ENCODE measurements at places on chromosomes 12 and 14. TPM values are rescaled to one million over a fixed set of nuclear protein-coding genes. Genes with fewer than 3 reads are reported as not detected.
A peak's percentile ranks its signal among the peaks of the same experiment; 100 is the strongest.

- no peak for DNase-seq
These were observed 172.4 kb upstream of the GRIN2B start for GRCh38 chr12:14153803-14154202.

DNA sequence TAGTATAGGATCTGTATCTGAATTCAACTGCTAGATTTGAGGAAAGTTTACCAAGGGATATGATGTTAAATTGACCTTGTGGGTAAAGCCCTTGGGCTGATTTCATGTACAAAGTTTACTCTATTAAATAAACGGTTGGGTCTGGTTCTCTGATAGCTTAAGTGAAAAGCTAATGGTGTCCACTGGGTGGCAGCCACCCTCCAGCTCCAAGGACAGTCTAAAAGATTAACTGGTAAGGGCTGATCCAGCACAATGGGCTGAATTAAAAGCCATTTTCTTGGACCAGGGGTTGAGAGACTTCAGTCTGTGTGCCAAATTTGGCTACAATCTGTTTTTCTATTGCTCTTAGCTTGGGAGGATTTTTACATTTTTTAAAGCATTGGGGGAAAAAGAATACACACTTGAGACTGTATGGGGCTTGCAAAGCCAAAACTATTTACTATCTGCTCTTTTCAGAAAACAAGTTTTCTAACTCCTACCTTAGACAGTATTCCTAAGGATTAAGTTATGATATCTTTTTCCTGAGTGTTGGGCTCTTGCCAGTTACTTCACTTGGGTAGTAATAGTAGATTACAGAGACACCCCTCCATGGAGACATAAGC, 116.5 kb downstream of the GPHN start:
- DNase-seq: peak; percentile 77

GRCh38 chr14:83991666-83992065, 1538.3 kb upstream of the FLRT2 start:
- DNase-seq: no peak

- DNase-seq: no peak
These were observed 1.2 kb upstream of the HVCN1 start for GRCh38 chr12:110690127-110690430.

DNA sequence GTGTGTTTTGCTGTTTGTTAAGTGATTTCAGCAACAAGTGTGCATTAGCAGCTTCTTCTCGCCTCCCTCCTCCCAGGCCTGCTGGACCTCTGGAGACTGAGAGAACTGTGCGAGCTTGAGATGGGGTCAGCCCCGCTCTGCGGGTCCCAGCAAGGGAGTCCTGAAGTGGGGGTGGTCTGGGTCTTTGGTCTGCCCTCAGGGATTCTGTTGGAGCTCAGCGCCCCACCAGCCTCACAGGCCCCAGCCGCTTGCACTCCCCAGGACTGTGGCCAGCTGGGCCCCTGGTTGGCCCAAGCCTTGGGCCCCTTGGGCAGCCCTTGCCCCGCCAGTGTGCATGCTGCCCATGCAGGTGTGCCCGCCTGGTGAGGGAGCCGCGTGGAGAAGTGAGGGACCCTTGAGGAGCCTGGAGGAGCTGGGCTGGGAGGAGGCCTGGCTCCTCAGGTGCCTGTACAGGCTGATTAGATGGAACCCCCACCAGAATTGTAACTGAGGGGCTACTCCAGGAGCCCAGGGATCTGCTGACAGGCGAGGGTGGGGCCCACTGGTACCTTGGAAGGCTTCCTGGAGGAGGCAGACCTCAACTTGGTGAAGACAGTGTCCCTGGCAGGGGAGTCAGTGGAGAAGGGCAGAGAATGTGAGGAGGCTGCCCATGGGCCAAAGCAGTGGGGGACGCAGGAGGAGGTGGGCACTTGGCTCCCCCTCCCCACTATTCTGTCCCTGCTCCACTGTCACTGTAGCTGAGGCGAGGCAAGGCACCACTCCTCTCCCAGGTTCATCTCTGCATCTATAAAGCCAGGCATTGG, 56.7 kb downstream of the BEGAIN start:
- DNase-seq: no peak

GRCh38 chr12:98635657-98636323, 8.8 kb downstream of the IKBIP start:
- peak; percentile 56 for DNase-seq

DNA sequence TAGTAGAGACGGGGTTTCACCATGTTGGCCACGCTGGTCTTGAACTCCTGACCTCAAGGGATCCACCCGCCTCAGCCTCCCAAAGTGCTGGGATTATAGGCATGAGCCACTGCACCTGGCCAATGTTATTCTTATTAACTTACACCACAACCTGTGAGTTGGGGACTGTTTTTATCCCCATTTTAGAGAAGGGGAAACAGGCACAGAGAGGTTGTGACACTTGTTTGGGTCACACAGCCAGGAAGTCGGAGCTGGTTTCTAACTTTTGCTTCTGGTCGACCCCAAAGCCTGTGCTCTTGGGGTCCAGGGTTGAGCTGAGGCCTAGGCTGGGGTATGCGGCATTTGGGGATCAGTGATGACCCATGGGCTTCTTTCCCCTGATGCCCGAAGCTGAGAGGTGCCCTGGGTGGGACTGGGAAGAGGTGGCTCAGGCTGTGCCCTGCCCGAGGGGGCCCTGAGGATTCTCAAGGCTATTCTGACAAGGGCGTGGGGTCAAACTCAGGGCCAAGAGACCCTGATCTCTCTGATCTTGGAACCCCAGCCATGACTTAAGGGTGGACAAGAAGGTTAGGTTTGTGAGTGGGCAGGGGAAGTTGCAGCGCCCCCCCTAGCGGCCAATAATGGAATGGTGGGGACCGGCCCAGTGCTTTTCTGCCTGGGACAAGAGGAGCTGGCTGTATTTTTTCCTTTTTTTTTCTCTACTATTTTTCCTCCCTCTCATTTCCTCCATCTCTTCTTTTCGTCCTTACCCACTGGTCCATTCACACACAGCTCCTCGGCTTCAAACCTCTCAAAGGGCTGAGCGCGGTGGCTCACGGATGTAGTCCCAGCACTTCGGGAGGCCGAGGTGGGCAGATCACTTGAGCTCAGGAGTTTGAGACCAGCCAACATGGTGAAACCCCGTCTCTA, 3.0 kb downstream of the SDSL start:
- peak; percentile 61 for DNase-seq

GRCh38 chr14:55348766-55349453, 62.7 kb downstream of the ATG14 start:
- DNase-seq: no peak

DNA sequence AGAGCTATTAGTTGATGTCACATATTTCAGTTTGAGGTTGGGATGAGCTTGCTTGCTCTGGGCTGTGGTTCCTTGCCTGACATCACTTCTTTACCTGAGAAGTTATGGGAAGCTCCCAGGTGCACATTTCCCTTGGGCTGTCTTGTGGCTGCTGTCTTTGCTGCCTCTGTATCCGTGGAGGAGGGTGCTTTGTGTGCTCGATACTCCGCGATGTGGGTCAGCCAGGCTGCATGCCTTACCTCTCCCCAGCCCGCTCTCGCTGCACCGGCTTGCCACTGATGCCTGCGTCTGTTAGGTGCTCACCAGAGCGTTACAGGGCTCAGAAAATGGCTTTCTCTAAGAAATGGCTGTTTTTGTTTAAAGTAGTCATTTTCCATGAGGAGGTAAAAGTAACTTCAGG, 19.6 kb downstream of the PELI2 start:
- no peak for DNase-seq

- peak; percentile 39 for DNase-seq
These were observed 98.6 kb downstream of the NT5DC3 start for GRCh38 chr12:103742349-103742932.

DNA sequence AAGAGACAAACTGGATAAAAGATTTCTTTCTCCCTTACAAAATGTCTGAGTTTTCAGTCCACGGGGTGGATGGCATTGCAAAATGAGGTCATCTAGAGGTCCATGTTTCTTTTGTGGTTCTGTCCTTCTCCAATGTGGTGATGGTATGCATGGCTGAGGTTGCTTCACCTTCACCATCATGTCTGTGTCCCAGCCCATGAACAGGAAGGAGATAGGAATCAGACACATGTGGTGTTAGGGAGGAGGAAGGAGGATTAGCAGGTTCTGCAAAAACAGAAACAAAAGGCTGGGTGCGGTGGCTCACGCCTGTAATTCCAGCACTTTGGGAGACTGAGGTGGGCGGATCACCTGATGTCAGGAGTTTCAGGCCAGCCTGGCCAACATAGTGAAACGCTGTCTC, 11.0 kb upstream of the AEBP2 start:
- peak; percentile 13 for DNase-seq

GRCh38 chr12:242496-242895, 20.1 kb downstream of the SLC6A13 start:
- no peak for DNase-seq

GRCh38 chr14:54362089-54362504, 34.7 kb upstream of the CDKN3 start:
- no peak for DNase-seq

- DNase-seq: no peak
These were observed 64.1 kb upstream of the AP4S1 start for GRCh38 chr14:30961330-30961729.

- DNase-seq: peak; percentile 13
These were observed 5.3 kb upstream of the RAB35 start for GRCh38 chr12:120121766-120122293.

DNA sequence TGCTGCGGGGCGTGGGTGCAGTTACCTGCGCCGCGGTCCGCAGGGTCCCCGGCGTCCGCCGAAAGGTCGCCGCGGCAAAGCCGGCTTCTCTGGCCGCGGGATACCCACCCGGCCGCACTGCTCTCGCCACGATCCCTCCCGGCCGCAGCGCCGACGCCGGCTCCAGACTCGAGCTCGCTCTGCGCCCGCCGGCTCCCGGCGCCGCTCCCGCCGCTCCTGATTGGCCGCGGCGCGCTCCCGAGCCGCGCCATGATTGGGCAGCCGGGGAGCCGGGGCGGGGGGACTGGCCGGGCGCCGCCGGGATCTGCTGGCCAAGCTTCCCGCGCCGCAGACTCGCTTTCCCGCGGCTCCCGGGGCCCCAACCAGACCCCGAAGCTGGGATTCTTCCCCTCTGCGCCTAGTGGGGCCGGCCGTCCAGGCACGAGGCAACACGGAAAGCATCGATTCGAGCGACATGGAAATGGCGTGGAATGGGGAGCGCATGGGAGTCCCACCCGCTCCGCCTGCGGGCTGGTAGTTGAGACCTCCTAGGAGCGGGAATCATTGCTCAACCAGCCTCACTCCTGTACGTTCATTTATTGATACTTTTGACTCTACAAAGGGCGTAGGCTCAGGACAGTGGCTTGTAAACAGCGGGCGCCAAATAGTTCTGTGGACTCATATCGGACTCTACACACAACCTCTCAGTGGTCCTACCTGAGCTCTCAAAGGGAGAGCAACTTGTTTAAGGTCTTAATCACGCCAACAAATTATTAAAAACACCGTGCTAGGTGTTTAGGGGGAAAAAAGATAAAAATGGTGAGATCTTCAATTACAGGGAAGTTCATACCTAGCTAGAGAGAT, 36.4 kb upstream of the STON2 start:
- peak; percentile 78 for DNase-seq

DYNC1H1 gene
- 475 TPM for total RNA-seq

CDC42BPB gene
- 106 TPM for total RNA-seq

PPP1R1A gene
- total RNA-seq: not detected

SLC39A5 gene
- not detected for total RNA-seq

RPS6KL1 gene
- total RNA-seq: 0.38 TPM

Measured in GM23248 (cell line).